ENCODE measurements at places on chromosomes 16 and 17.

DNA sequence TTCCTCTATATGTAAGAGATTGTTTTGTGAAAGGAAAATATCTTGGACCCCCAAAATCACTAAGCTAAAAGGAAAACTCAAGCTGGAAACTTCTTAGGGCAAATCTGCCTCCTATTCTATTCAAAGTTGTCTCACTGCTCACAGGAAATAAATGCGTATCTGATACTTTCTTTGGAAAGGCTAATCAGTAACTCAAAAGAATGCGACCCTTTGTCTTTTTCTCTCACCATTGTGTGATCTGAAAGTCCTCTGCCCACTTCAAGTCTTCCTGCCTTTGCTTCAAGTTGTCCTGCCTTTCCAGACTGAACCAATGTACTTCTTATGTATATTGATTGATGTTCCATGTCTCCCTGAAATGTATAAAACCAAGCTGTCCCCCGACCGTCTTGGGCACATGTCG is 157.3 kb downstream of the KIF2B start:
- no peak for DNase-seq

GRCh38 chr17:17497065-17497844 is 1.1 kb upstream of the RASD1 start:
- no peak for DNase-seq

- DNase-seq: no peak
Measured at GRCh38 chr16:3101841-3102470, 2.9 kb upstream of the ZSCAN10 start.

DNA sequence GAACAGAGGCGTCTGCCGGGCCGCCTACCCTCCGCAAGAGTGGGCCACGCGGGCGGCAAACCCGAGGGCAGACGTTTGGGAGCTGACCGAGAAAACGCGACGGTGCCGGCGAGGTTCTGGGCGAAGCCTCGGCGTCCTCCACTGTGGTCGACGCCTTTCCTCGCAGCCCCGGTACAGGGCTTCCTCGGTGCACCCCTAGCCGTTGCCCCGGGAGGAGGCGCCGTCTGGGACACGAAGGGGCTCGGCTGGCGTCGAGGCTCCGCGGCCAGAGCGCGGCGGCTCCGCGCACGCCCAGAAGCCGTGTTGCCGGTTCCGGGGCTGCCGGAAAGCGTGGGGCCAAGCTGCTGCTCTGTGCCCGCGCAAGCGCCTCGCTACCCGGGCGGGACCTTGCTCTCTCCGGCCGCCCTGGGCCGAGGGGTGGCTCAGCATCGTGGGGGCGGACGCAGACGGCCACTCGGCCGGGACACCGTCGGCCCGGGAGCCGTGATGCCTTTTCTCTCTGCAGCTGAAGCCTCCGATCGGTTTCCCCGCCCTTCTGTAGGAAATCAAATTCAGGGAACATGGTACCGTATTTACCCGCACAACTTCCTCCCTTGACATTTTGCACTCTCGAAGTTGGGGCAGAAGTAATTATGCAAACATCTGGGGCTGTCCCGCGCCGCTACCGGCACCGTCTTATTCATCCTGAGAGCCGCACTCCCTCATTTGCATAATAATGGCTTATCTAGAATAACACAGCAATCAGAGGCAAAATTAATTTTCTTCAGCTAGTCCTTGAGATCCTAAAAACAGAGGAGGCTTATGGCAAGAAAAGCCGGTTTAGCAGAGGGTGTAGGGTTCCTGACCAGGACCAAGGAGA is 7.3 kb upstream of the CBX8 start:
- peak; percentile 71 for DNase-seq

- no peak for DNase-seq
Measured at GRCh38 chr16:46949241-46949892, 24.1 kb downstream of the DNAJA2 start.

DNA sequence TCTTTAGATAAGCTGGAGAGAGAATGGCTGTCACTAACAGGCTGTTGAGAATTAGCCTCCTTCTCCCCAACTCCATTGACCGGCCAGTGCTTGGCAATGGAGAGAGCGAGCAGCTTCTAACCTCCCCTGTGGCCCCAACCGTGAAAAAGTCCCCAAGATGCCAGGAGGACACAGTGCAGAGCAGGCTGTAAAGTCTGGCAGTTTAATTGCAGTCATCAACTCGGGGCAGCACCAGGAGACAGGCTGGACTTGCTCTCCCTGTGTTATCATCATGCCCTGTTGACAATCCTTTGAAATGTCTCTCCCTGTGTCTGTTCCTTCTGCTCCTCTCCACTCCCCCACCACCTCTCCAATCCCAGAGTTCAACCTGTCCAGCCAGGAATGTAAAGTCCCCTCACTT is 705 bp upstream of the CDRT4 start:
- no peak for DNase-seq

- no peak for DNase-seq
Measured at GRCh38 chr16:57007050-57007449, 17.7 kb downstream of the NLRC5 start.

- no peak for DNase-seq
Measured at GRCh38 chr17:50114849-50115357, 15.1 kb downstream of the SAMD14 start.

- DNase-seq: no peak
Measured at GRCh38 chr17:78979780-78980623, at the start of gene LGALS3BP. TSS of gene LGALS3BP (minus strand) at chr17:78979923. CDS start at chr17:78977191, 2,732 bp downstream.

DNA sequence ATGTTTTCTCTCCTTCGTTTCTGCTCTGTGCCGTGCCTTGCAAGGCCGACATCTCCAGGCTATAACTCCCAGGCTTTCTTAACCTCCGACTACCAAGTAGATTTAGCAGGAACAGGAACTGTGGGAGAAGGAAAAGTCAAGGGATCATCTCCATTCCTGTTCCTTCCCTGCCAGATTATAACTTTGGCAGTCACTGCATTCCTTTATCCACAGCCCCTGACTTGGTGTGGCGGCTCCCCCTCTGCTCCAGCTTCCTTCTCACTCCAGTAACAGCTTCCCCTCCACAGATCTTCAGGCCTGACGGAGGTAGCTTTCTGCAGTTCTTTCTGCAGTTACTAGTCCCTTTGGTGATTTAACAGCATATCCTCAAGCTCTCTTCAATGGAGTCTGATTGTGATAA is 234.6 kb upstream of the MON1B start:
- DNase-seq: no peak

DNA sequence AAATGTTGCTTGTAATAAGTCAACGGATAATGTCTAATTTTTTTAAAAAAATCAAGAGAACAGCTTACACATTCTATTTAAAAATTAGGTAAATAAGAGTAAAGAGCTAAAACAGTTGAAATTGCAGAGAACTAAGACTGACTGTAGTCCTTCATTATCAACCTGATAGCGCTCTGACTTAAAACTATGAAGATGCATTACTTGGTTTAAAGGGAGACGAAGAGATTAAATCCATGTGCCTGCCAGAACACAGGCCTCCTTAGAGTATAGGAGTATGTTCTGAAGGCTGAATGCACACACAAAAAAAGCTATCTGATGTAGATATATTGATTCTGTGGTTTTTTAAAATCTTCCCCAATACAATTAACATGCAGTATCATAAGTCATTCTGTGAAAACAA is 28.5 kb downstream of the GLG1 start:
- no peak for DNase-seq

- no peak for DNase-seq
Measured at GRCh38 chr16:89944773-89945172, 3.8 kb upstream of the DEF8 start.

Measured in stimulated activated CD4-positive, alpha-beta T cell treated with anti-CD3 and anti-CD28 coated beads, Interleukin-15, amount 100 ng/mL, for 48 hours (primary cell).